ENCODE measurements at places on chromosomes 4 and X. TPM values are rescaled to one million over a fixed set of nuclear protein-coding genes. Genes with fewer than 3 reads are reported as not detected.

GRCh38 chrX:129802863-129803262 is 23.1 kb downstream of the SASH3 start:
- DNase-seq, result no peak
- no peaks in the 10 kb centered on the region for H3K27me3 ChIP-seq
- no peak overlapping the region for H3K27ac ChIP-seq

DNA sequence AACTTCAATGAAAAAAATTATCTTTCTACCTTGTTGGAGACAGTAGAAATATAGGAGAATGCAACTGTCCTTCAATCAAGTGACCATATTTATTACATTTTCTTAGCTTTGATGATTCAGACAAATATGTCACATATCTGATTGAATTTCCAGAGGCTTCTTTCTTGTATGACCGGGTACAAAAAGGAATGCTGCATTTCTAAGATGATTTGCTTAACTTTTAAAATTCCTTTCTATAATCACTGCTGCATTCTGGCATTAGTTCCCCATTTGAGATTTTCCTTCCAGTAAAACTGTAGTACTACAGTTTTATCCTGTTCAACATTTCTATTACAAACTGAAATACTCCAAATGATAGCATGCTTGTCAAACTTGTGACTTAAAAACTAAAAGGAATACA is 5.2 kb downstream of the MFSD8 start:
- H3K4me3 ChIP-seq, result no peak overlapping the region
- H3K27ac ChIP-seq, result no peak overlapping the region
- no peak for DNase-seq
- no peaks in the 10 kb centered on the region for H3K4me1 ChIP-seq
- H3K27me3 ChIP-seq, result no peaks in the 10 kb centered on the region

GRCh38 chrX:107288676-107289075 is 82.3 kb downstream of the DNAAF6 start:
- no peak overlapping the region for H3K4me3 ChIP-seq
- no peaks in the 10 kb centered on the region for H3K36me3 ChIP-seq
- H3K4me1 ChIP-seq, result no peaks in the 10 kb centered on the region
- DNase-seq, result no peak
- no peaks in the 10 kb centered on the region for H3K27me3 ChIP-seq

SMPX gene
- 0.31 TPM for total RNA-seq

- peaks cover 53% of the 10 kb centered on the region for H3K36me3 ChIP-seq
- H3K27ac ChIP-seq, result no peak overlapping the region
- H3K27me3 ChIP-seq, result no peaks in the 10 kb centered on the region
- no peaks in the 10 kb centered on the region for H3K4me1 ChIP-seq
Observed at GRCh38 chr4:109826719-109827118, 1.1 kb upstream of the RRH start.

ZNF330 gene
- 42.1 TPM for total RNA-seq

GAGE2A gene
- not detected for total RNA-seq

TACC3 gene
- 61.3 TPM for total RNA-seq

DNA sequence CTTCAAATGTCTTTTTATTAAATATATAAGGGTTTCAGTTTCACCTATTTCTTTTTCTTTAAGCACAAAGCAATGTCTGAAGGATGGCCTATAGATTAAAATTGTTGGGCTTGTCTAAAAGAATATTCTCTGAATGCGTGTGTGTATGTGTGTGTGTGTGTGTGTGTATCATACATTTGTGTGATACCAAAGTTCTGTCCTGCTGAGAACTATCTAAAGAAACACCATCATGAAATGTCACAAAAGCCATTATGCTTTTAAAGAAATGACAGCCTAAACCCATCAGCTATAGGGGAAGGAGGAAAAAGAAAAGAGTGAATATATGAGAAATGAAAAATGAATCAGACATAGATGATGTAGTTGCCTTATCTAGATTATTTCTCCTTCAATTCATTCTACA is 1501.5 kb upstream of the TENM3 start:
- H3K4me1 ChIP-seq, result no peaks in the 10 kb centered on the region
- no peak for DNase-seq
- no peaks in the 10 kb centered on the region for H3K36me3 ChIP-seq
- no peak overlapping the region for H3K4me3 ChIP-seq
- H3K27me3 ChIP-seq, result no peaks in the 10 kb centered on the region

DNA sequence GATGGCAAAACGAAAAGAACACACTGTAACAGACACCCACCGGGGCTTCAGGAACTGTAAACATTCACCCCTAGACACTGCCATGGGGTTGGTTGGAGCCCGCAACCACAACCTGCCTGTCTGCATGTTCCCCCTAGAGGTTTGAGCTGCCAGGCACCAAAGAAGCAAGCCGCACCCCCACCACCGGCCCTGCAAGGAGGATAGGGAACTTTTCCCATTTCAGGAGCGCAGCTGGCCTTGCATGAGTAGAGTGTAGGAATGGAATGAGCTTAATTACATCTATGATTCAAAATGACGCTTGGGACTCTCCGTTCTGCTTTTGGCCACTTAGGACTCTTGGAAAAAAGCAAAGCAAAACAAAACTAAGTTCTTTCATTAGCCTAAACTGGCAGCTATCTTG is 243.6 kb upstream of the CTSO start:
- H3K36me3 ChIP-seq, result no peaks in the 10 kb centered on the region
- no peaks in the 10 kb centered on the region for H3K4me1 ChIP-seq

BANK1 gene
- total RNA-seq, result 0.46 TPM
